ENCODE measurements at places on chromosomes 12 and 14.
A peak's percentile ranks its signal among the peaks of the same experiment; 100 is the strongest.

GRCh38 chr12:64824500-64825142 is at the start of gene TBC1D30:
Gene TBC1D30 (plus strand): TSS chr12:64824647. CDS start chr12:64824880, 233 bp downstream.
- no peak for DNase-seq

GRCh38 chr14:29007990-29008389 is 241.4 kb downstream of the FOXG1 start:
- no peak for DNase-seq

- DNase-seq, result no peak
These were observed 20.5 kb downstream of the PSMC1 start for GRCh38 chr14:90276646-90277367.

GRCh38 chr12:46647034-46647433 is 178.8 kb downstream of the SLC38A4 start:
- no peak for DNase-seq

GRCh38 chr14:77094672-77095284 is 3.3 kb upstream of the CIPC start:
- DNase-seq, result peak; percentile 82

GRCh38 chr12:96244826-96245225 is 50.7 kb downstream of the ELK3 start:
- DNase-seq, result no peak

GRCh38 chr14:93744176-93744575 is 44.1 kb downstream of the PRIMA1 start:
- no peak for DNase-seq

GRCh38 chr12:13187399-13187798 is 9.1 kb upstream of the EMP1 start:
- no peak for DNase-seq

- no peak for DNase-seq
These were observed 31.0 kb upstream of the NPFF start for GRCh38 chr12:53538209-53538689.

GRCh38 chr14:64971943-64972791 is at the start of gene RAB15:
Gene RAB15 (minus strand): TSS chr14:64972336. CDS start chr14:64972076, 260 bp downstream.
- peak; percentile 47 for DNase-seq

DNA sequence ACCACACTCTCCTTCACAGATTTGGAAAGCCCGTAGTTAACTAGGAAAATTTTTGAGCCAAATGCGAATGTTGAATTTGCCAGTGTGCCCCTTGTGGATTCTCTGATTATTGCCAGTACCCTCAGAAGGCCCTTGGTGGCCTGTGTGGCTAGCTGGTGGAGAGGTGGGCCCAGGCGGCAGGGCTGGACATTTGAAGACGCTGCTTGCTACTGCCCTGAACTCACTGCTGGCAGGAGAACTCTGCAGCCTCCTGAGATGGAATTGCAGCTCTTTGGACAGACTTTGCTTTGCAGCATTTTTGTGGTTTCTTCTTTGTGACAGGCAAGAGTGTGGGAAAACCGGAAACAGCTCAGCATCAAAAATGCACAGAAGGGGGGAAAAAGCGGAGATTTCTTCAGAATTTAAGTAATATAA is 97.6 kb downstream of the TGFB3 start:
- DNase-seq, result no peak

DNA sequence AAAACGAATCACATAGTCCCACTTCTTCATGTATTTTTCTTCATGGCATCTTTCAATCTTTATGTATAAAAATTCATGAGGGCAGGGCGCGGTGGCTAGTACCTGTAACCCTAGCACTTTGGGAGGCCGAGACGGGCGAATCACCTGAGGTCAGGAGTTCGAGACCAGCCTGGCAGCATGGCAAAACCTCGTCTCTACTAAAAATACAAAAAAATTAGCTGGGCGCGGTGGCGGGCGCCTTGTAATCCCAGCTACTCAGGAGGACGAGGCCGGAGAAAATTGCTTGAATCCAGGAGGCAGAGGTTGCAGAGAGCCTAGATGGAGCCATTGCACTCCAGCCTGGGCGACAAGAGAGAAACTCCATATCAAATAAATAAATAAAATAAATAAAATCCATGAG is 2.5 kb upstream of the GABARAPL1 start:
- no peak for DNase-seq

GRCh38 chr14:65787461-65787860 is 374.9 kb downstream of the FUT8 start:
- no peak for DNase-seq

DNA sequence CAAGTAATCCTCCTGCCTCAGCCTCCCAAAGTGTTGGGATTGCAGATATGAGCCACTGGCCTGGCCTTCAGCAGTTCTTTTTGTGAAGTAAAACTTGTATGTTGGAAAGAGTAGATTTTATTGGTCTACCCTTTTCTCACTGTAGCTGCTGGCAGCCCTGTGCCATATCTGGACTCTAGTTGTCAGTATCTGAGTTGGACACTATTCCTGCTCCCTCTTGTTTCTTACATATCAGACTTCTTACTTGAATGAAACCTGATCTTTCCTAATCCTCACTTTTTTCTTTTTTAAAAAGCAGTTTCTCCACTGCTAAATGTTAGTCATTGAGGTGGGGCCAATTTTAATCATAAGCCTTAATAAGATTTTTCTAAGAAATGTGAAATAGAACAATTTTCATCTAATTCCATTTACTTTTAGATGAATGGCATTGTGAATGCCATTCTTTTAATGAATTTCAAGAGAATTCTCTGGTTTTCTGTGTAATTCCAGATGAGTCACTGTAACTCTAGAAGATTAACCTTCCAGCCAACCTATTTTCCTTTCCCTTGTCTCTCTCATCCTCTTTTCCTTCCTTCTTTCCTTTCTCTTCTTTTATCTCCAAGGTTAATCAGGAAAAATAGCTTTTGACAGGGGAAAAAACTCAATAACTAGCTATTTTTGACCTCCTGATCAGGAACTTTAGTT is 88.7 kb downstream of the APAF1 start:
- DNase-seq, result no peak

GRCh38 chr14:69499436-69499835 is 14.9 kb downstream of the PLEKHD1 start:
- DNase-seq, result no peak

GRCh38 chr12:117377758-117378157 is 16.3 kb upstream of the NOS1 start:
- DNase-seq, result no peak

GRCh38 chr12:50111395-50111692 is 692 bp upstream of the COX14 start:
- no peak for DNase-seq

DNA sequence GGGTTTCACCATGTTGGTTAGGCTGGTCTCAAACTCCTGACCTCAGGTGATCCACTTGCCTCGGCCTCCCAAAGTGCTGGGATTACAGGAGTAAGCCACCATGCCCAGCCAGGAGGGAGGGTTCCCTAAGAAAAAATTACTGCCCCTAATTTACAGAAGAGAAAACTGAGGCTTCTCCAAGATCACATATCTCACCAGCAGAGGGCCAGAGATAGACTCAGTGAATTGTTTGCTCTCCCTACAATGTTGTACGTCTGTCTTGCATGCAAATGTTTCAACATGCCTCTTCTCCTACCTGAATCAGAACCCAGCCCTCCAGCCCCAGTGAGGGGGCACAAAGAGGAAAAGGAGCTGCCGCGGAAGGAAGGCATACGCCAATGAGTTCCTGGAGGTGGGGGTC is 48.3 kb upstream of the TMEM263 start:
- DNase-seq, result no peak

GRCh38 chr14:91297081-91297711 is 52.7 kb upstream of the GPR68 start:
- no peak for DNase-seq

DNA sequence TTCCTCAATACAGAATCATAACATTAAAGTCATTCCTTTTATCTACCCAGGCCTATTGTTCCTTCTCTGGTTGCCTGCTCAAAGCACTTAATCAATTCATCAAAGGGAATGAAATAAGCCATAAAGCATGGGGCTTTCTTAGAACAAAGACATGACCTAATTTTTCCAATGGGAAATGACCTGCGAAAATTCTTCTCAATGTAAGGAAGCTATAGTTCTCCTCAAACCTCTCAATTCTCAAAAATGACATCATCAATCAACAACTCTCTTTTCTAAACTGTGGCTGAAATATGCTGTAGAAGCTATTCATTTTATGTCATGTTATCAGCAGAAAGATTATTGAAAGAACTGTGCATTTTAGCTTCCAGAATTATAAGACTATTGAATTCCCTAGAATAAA is 116.0 kb upstream of the PTPRR start:
- DNase-seq, result no peak

- no peak for DNase-seq
These were observed 67.6 kb downstream of the RALGAPA1 start for GRCh38 chr14:35741345-35742031.

- DNase-seq, result no peak
These were observed 203.7 kb downstream of the RMST start for GRCh38 chr12:97666263-97666662.

- no peak for DNase-seq
These were observed 165.0 kb upstream of the DCN start for GRCh38 chr12:91347481-91348214.

GRCh38 chr12:130008241-130008640 is 104.4 kb upstream of the TMEM132D start:
- DNase-seq, result no peak

DNA sequence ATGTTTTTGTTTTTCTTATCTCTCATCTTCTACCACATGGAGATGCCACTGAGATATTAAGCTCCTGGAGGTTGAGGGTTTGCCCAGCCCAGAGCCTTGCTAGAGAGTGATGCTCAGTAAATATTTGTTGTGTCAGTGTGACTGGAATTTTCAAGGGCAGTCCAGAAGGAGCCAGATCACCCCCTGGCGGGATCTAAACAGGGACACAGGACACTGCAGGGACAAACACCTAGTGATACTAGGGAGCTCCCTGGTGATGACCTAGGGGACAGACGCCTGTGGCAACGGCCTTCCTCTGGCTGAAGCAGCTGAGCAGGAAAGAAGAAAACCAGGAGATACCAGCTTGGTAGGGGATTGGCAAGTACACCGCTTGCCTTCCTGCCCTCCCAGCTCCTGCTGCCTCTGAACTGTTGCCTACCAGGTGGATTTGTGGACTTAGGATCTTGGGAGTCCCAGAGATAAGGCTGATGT is 714.4 kb upstream of the TBX3 start:
- no peak for DNase-seq

DNA sequence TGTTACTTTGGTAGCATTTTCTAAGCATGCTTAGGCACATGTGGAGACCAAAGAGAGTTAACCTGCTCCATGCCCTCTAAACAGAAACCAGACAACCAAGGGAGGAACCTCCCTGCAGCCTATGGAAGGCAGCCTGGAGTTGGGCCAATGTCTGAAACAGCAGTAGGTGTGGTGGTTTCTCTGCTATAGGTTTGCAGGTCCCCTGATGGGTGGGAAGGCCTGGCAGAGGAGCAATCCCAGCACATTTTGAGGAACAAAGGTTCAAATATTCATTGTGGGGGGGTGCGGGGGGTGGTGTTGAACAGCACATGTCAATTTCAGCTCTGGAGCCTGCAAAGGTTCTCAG is 65.4 kb downstream of the DACT1 start:
- no peak for DNase-seq

GRCh38 chr14:93655078-93655750 is 133.1 kb downstream of the PRIMA1 start:
- DNase-seq, result peak; percentile 18

GRCh38 chr12:45350861-45351260 is 135.0 kb downstream of the ANO6 start:
- no peak for DNase-seq

GRCh38 chr14:101491841-101492240 is 69.5 kb upstream of the DIO3 start:
- no peak for DNase-seq

- DNase-seq, result no peak
These were observed 5.8 kb downstream of the JDP2 start for GRCh38 chr14:75433631-75434071.
